ENCODE measurements at places on chromosomes 12 and 14.

GRCh38 chr14:97592341-97592980 lies 795.3 kb downstream of the VRK1 start:
- DNase-seq: no peak

GRCh38 chr12:76329159-76329558 lies 19.1 kb downstream of the BBS10 start:
- DNase-seq: peak; percentile 80

DNA sequence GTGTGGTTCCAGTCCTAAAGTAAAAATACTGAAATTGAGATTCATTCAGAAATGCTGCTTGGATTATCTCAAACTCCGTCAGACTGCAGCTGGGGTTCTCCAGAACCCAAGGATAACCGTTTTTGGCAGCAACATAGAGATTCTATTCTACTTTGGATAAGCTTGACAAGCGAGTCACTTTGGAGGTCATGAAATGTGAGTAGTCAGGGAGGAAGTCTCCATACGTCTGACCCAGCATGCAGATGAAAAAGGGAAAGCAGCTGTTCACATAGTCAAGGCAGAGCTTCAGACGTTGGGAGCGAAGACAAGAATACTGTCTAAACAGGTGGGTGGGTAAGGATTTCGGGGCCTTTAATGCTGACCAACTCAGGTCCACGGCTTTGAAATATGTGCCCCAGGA lies 14.9 kb upstream of the HSP90B1 start:
- DNase-seq: no peak

GRCh38 chr14:42469637-42470426 lies 863.2 kb downstream of the LRFN5 start:
- DNase-seq: peak; percentile 88

DNA sequence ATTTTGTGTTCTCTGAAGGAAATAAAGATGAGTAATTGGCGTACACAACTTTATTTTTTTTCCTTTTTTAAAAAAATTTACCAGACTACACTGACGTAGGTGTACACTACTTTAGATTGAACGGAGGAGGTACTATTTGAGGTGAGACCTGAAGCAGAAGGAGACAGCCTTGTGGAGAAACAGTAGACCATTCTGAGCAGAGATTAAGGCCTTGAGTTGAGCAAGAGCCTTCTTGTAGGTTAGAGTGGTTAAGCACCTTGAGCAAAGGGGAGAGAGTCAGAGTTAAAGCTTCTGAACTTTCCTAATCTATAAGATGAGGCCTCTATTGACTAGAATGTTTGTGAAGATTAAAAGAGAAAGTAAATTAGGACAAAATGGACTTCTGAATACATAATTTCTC lies 2.5 kb downstream of the LEMD3 start:
- no peak for DNase-seq

- DNase-seq: peak; percentile 71
These were observed 22.2 kb upstream of the OVCH1 start for GRCh38 chr12:29519585-29520182.

GRCh38 chr12:3715999-3716398 lies 36.9 kb downstream of the CRACR2A start:
- DNase-seq: no peak

DNA sequence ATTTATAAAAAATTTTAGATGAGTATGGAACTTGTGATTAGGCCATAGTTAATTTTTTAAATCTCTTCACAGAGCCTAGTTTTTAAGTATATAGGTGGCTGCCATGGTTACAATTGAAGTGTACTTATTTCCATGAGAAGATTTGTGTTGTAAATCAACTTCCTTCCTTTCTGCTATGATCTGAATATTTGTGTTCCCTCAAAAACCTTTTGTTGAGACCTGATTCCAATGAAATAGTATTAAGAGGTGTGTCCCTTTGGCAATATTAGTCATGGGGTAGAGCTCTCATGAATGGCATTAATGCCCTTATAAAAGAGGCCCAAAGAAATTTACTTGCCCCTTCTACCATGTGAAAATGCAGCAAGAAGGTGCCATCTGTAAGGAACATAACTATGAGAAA lies 28.8 kb downstream of the ETNK1 start:
- no peak for DNase-seq
